ENCODE measurements at places on chromosomes 12 and 14.

DNA sequence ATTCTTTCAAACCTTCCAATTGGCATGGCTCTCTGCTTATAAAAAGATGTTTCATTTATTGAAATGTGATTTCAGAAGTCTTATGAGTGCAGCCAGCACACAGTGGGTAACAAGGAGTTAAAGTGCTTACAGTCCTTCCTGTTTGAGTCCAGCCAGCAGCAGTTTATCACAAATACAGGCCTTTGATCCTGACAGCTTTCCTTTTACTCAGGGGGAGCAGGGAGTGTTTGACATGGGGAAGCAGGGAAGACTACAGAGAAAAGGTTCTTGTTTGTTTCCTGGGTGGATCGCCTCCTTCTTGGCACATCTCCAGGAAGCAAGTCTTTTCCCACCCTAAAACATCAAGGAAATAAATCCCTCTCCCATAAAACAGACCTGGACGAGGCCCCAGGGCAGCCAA, 216.1 kb downstream of the MSRB3 start:
- DNase-seq, result no peak

DNA sequence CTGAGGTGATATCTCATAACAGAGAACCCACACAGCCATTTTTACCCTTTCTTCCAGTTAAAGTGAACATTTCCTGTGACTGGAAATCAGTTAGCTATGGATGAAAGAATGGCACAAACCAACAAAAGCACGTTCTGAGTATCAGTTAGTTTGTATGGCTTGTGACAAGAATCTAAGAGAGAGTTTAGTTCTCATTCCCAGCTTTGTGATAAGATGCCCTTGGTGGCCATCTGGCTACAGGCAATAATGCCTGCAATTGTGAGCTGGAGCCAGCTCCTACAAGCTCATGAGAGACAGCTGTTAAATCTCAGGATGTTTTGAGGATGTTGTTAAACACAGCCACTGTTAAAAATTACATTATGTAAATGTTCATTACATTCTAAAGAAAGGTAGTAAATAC, 122.0 kb upstream of the FRMD6 start:
- no peak for DNase-seq

DNA sequence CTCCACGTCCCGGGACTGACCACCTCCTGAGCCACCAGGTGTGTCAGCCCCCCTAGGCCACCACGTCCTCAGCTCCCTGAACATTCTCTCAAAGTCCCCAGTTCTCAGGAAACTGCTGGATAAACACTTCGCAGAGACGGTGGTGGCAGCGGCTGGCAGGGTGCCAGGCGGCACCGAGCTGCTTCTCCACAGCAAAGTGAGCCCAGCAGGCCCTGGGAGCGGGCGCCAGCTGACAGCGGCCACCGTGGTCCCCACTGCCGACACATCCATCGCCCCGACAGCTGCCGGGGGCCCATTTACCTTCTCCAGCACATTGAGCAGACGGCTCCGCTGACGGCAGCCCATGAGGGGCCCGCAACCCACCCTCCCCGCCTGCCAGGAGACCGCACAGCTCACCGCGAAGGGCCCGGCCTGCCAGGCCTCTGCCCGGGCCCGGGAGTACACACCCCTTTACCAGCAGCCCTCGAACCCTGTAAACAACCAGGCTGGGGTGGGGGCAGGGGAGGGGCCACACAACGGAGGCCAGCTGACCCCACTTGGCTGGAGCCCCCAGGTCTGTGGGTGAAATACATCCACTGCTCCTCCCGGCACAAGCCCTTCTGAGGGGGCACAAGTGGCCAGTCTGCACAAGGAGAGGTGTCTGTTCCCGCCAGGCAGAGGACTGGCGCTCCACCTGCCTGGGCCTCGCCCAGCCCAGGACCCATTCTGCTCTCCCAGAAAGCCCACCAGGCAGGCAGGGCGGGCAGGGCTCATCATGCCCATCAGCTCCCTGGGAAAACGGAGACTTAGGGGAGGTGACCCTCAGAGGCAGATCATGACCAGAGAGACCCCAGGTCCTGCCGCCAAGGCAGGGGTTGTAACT, 10.5 kb downstream of the AKT1 start:
- no peak for DNase-seq

DNA sequence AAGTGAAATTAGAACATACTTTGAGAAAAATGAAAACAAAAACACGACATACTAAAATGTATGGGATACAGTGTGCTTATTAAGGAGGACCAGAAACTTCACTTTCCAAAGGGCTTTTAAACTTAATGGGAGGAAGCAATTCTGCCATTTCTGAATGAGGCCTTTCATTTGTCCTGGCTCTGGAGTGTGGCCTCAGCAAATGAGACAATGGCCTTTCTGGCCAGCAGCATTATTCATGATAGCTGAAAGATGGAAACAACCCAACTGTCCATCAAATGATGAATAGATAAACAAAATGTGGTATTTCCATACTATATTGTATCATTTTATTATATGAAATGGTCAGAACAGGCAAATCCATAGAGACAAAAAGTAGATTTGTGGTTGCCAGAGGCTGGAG, 338.6 kb downstream of the CEP128 start:
- no peak for DNase-seq

GRCh38 chr12:12872934-12873275, 18.5 kb upstream of the GPRC5A start:
- DNase-seq, result no peak

DNA sequence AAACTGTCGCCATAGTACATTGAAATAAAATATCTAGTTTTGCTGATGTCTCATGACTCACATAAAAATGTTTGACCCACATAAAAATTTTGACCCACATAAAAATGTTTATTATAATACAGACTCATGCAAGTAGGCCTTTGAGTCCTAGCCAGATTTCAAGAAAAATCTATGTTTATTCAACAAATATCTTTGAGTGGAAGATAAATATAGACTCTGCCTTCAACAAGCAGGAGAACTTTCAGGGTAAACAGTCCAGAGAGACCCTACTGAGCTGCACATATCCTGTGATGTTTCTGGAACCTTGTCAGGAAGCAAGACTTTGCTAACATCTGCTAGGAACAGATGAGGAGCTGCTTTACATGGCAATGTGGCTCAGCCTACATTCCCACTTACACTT, 283.1 kb downstream of the MDGA2 start:
- DNase-seq, result no peak

- DNase-seq, result no peak
Measured at GRCh38 chr14:84927096-84927827, 602.7 kb upstream of the FLRT2 start.

GRCh38 chr12:104006929-104007328, 41.3 kb downstream of the TDG start:
- no peak for DNase-seq

- no peak for DNase-seq
Measured at GRCh38 chr14:101179691-101180211, 276.2 kb upstream of the RTL1 start.

DNA sequence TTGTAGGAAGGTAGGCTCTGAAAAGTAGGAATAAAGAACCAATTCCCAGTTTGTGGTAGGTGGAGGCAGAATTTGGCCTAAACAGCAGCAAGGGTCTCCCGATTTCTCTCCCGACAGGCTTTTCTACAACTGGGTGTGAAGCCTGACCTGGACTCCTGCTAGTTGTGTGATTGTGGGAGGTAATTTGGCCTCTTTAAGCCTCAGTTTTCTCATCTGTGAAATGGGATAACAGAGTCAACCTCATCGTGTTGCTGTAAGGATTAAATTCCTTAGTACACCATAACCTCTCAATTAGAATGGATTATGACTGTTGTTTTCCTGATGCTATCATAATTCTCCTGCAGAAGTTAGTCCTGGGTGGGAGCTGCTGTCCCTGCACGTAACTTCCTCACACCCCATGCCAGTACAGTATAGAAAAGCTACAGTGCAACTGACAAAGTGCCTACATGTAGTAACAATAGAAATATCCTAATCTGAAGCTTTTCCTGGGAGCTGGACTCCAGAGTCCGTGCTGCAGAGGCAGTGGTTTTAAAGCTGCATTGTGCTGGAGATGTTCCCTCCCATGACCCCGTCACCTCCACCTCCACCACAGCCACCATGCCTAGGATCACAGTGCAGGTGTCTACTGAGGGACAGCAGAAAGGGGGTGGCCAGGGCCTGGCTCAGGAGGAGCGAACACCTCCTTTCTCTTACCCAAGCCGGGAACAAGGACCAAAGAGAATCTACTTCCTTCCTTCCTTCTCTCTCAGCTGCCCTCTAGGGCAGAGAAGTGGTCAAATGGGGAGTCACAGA, 76.5 kb downstream of the FBXL14 start:
- no peak for DNase-seq

GRCh38 chr14:103581954-103582703, 19.4 kb downstream of the COA8 start:
- peak; percentile 51 for DNase-seq

DNA sequence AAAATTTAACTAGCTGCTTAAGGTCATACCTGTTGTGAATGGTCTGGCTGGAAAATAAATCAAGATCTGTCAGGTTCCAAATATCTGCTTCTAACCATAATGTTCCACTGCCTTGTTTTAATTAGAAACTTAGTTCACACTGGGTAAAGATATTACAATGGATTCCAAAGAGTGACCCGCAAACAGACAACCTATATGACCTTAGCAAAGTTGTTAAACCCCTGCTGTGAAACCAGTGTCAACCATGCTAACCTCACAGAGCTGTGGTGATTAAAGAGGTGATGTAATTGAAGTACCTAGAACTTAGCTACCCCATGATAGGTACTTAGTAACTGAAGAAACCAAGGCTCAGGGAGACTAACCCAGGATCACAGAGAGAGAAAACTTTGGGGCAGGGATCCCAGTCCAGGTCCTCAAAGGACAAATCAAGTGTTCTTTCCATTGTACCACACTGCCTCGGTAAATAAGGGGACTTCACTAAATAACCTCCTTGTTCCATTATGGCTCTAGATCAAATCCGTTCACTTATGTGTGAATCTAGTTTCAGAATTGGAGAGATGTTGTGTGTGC, 2.2 kb downstream of the GUCY2C start:
- no peak for DNase-seq

DNA sequence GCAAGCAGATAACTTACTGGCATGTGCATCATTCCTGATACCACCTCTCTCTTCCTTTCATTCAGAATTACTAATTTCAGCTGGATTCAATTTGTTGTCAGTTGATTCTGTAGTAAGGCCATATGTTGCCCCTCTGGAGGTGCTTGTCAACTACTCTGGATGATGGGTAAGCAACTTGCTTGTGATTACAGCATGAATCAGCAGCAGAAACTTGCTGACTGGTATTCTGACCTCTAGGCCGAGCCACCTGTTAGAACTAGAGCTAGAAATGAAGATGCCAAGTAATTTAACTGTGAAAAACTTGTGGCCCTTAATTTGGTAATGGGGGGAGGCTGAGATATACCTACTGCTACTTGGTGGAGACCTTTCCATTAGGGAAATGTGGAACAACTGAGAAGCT, 5.1 kb downstream of the RNF10 start:
- DNase-seq, result no peak

DNA sequence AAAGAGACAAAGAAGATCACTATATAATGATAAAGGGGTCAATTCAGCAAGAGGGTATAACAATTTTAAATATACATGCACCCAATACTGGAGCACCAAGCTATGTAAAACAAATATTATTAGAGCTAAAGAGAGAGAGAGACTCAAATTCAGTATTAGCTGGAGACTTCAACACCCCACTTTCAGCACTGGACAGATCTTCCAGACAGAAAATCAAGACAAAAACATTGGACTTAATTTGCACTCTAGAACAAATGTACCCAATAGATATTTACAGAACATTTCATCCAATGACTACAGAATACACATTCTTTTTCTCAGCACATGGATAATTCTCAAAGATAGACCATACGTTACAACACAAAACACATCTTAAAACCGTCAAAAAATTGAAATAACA, 81.0 kb downstream of the KLHL28 start:
- DNase-seq, result no peak

DNA sequence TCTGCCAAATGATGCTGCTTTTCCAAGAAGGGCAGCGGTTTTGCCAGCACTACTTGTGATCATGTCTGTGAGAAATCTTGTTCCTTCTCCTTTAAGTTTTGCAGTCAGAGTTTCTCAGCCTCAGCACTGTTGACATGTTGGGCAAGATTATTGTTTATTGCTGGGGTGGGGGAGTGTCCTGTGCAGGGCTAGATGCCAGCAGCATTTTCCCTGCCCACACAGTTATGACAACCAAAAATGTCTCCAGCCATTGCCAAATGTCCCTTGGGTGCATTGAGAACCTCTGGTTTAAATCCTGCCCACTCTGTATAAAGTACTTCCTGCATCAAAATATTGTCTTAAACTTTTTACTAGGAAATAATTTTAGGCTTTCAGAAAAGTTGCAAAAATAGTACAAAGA, 20.0 kb downstream of the TMEM132C start:
- no peak for DNase-seq

GRCh38 chr12:104365921-104366410, 62.4 kb downstream of the EID3 start:
- no peak for DNase-seq

GRCh38 chr12:98533723-98534251, 18.4 kb downstream of the TMPO start:
- no peak for DNase-seq

GRCh38 chr14:79502751-79503148, 708.6 kb downstream of the DIO2 start:
- DNase-seq, result no peak

GRCh38 chr14:91324606-91325575, 80.4 kb upstream of the GPR68 start:
- DNase-seq, result no peak

DNA sequence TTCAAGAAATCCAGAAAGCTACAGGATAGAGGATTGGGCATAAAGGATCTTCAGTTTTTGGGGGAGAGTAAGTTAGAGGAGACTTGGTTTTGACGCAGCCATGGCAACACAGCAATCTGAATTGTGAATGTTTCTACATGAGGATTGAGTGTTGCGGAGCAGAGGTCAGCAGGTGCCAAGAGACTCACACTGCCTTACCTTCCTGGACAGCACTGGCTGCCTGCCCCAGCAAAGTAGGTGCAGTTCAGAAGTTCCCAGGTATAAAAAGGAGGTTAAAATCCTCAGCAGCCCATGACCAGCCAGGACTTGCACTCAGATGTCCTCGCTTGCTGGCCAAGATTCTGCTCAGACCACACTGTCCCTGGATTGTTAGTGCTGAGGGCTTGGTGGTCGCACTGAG, 371.1 kb downstream of the DPF3 start:
- DNase-seq, result no peak

DNA sequence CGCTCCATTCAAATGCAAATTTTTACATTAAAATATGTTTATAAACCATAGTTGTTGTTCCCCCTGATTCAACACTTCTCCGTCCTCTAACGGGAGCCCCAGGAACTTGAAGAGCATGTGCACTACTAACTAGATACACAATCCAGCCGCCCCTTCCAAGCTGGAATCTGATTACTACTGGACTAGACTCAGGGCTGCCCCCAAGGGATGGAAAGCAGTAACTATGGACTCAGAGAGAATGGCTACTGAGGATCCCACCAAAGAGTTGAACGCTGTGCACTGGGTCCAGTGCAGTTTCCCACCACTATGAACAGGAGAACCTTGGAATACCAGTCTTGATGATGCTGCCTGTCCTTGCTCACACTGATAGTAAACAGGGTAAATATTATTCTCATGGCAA, 48.6 kb upstream of the PCNX1 start:
- DNase-seq, result no peak

DNA sequence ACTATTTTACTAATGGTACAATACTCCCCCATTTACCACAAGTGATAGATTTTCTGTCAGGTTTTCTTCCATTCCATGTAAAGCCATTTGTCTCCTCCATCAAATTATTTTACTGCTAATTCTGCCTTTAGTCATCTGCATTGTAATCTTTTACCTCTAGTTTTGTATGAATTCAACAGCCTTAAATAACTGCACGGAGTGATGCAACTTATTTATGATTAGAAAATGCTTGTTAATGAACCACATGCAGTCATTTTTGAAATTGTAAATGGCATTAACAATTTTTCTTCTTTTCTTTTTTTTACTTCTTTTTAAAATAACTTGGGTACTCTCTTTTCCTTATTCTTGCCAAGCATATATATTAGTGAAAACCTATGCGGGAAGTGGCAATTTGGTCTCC, 71.5 kb downstream of the RESF1 start:
- DNase-seq, result no peak
